ENCODE measurements at places on chromosomes 7 and 10.

- DNase-seq = no peak
Measured at GRCh38 chr7:25663877-25664276, 435.6 kb upstream of the NPVF start.

GRCh38 chr10:8389630-8390029, 335.1 kb downstream of the GATA3 start:
- no peak for DNase-seq

- no peak for DNase-seq
Measured at GRCh38 chr10:52030051-52030790, 283.9 kb upstream of the DKK1 start.

GRCh38 chr10:79191951-79192676, 123.3 kb downstream of the ZMIZ1 start:
- DNase-seq = no peak

- no peak for DNase-seq
Measured at GRCh38 chr10:35928748-35929147, 286.7 kb upstream of the FZD8 start.

- DNase-seq = no peak
Measured at GRCh38 chr7:47153058-47153457, 428.9 kb downstream of the TNS3 start.

- DNase-seq = no peak
Measured at GRCh38 chr10:3530783-3531645, 254.0 kb downstream of the KLF6 start.

GRCh38 chr7:142301299-142301698, 43.4 kb upstream of the PRSS58 start:
- no peak for DNase-seq

- peak; percentile 79 for DNase-seq
Measured at GRCh38 chr10:87861566-87861952, 1.8 kb downstream of the KLLN start.

DNA sequence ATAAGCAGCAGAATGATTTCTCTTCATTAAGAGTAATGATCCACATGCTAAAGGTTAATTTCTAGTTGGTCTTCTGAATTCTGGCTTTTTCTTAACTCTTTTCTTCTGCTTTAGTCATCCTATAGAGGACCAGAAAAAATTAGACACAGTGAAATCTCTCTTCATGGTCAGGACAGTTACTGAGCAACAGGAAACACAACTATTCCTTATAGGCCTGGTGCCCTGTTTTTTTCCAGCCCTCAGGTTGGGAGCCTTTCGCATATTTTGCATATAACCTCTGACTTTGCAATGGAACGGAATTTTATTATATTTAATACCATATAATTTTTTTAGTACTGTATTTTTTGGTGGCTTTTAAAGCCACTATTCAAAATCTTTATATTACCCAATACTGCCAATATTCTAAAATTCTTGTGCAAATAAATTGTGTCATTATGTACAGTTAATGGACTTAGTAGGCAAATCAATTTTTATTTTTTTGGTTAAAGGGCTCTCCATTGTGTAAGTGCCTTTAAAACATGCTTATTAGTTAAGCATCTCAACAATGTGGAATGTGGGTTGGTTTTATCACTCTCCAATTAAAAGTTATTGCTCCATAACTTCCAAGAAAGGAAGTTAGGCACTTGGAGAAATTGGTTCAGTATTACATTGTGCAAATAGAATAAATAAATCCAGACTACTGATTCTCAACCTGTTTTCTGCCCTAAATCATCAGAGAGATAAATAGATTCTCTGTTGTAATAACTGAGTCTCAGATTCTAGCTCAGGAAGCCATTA, 22.5 kb downstream of the ARL4A start:
- DNase-seq = no peak

DNA sequence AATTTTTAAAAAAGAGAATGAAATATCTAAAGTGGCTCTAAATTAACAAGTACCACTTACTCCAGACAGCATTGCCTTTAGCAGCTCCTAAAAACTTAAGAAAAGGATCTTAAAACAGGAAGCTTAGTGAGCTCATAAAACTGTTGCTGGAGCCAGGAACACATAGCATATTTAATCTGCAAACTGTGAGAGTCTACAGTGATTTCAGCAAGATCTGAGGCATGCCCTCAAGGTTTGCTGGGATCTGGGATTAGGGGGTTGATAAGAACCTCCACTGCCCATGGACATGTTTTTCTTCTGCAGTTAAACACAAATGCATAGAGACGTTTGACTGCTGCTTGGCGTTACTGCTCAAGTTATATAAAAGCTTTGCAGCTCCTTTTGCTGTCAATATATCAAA, 3.8 kb downstream of the GLI3 start:
- DNase-seq = no peak

DNA sequence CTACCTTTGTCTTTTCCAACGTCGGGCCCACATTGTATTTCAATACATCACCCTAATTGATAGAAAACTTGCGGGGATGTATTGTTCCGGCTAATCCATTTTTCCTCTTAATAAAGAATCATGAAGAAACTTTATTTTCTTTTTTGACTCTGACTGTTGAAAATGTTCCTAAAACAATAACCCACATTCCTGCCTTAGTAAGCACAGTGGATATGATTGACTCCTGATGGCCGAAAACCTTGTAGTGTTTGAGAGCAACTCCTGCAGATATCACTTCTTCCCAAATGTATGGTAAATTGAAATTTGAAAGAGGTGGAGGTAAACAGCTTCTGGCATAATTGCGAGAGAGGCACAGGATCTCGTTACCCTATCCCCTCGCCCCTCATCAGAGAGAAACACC, 65.7 kb downstream of the BICC1 start:
- no peak for DNase-seq

DNA sequence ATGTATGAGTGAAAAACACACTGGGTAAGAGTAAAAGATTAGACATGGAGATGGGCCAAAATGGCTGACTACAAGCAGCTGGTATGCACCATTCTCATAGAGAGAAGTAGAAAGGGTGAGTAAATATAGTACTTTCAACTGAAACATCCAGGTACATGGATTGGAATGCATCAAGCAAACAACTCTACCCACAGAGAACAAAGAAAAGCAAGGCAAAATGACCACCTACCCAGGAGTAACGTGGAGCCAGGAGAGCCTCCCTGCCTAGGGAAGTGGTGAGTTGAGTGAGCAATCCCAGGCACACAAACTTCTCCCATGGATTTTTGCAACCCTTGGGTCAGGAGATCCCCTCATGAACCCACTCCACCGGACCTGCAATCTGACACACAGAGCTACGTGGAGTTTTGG, 212.8 kb downstream of the PTN start:
- DNase-seq = no peak

- DNase-seq = no peak
Measured at GRCh38 chr10:107666214-107666613, 501.7 kb upstream of the SORCS1 start.

- no peak for DNase-seq
Measured at GRCh38 chr7:95874541-95875265, 102.3 kb downstream of the DYNC1I1 start.

- no peak for DNase-seq
Measured at GRCh38 chr10:107790271-107790670, 625.8 kb upstream of the SORCS1 start.

DNA sequence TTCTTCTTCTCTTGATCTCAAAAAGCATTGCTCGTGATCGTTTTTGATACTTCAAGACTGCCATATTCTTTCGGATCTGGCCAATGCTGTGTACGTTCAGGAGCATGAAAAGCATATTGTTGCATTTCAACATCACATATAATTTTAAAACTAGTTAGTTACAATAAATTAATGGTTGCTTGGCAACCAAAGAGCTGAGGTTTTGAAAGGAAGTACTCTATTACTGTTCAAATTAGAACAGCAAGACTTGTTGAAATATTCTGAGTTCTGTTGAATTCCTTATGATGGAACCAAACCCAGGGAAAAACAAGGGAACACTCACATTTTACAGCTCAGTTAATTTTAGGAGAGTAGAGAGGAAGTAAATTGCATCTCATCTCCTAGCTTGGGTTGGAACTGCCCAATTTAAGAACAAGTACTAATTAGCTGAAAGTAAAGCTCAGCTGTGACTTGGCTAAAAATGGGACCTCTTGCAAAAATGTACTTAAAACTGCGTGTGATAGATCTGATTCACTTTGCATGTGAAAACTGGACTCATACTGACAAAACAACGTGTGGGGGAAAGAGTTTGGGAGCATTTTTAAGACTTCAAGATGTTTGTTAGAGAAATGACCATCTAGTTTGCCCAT, 21.2 kb downstream of the OR9A2 start:
- DNase-seq = no peak

DNA sequence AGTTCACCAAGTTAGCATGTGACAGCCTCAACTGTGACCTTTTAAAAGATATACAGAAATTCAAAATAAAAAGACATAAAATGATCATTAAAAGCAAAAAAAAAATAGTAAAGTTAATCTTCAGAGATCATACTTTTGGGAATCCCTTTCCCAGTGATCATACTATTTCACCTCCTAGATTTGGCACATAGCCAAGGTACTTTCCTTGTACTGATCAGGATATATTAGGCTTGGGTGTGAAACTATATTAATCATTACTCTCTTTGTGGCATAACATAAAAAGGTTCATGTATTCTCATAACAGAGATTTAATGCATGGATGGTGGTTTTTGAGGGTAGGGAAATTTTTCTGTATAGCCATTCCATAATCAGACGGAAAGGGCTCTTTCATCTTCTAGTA, 109.6 kb upstream of the ZWINT start:
- no peak for DNase-seq

- DNase-seq = no peak
Measured at GRCh38 chr7:22694597-22695207, 32.3 kb upstream of the IL6 start.

DNA sequence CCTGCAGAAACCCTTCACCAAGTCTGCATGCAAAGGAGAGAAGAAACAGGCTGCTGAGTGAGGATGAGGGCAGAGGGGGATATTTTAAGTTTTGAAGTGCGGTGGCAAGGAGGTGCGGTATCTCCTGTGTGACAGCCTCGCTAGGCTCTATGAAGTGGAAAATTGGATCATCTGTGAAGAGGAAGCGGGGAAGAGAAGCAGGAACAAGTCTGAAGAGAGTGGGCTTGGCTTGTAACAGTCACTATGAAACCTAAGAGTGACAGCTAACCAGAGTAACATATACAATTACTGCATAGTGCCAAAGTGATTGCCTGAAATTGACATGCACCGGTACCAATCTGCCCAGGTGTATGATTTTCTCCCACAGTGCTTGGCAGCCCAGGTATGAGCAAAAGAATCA, 287.5 kb upstream of the KLF14 start:
- no peak for DNase-seq

- DNase-seq = no peak
Measured at GRCh38 chr7:114084002-114084471, 165.2 kb upstream of the PPP1R3A start.

DNA sequence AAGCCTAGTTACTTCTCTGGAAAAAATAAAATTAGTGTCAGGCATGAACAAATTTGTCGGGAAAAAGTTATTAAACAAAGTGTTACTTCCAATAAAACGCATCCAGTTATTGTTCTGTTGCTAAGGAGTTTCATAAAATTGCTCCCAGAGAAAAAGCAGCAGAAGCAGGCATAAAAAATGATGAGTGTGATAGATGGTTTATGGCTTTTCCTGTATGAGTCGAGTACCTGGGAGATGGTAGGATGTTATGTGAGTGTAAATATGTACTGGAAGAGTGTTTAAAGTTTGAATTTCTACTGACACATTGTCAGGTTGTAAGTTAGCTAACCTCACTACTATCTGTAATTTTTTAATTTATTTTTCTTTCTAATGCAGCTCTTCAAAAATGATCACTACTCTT, 390.7 kb downstream of the ARL4A start:
- DNase-seq = no peak

DNA sequence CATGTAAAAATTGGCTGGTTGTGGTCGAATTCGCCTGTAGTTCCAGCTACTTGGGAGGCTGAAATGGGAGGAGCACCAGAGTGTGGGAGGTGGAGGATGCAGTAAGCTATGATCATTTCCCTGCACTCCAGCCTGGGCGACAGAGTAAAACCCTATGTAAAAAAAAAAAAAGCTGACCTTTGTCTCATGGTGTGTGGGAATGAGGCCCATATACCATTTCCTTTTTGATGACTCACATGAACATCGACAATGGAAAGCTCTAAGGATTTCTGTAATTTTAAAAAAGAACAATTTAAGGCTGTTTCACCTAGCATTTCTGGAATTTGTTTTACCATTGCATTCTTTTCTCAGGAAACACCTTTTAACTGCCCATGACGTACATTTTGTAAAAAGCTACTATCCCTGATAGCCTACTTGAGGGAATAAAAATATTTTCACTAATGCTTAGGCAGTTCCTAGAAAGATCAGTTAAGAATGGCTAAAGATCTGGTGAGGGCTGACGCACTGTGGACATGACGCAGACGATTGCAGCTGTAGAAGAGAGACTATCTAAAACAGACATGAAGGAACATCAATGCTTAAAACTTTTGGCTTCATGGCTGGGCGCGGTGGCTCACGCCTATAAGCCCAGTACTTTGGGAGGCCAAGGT, 400.6 kb upstream of the IGFBP3 start:
- no peak for DNase-seq
